Body of pancreas (tissue), 4 donors: ENCODE measurements at places on chromosomes 5 and 9. TPM values are rescaled to one million over a fixed set of nuclear protein-coding genes. Genes with fewer than 3 reads are reported as not detected.
A peak's percentile ranks its signal among the peaks of the same experiment; 100 is the strongest.

Gene INSYN2B
- total RNA-seq = not detected

DNA sequence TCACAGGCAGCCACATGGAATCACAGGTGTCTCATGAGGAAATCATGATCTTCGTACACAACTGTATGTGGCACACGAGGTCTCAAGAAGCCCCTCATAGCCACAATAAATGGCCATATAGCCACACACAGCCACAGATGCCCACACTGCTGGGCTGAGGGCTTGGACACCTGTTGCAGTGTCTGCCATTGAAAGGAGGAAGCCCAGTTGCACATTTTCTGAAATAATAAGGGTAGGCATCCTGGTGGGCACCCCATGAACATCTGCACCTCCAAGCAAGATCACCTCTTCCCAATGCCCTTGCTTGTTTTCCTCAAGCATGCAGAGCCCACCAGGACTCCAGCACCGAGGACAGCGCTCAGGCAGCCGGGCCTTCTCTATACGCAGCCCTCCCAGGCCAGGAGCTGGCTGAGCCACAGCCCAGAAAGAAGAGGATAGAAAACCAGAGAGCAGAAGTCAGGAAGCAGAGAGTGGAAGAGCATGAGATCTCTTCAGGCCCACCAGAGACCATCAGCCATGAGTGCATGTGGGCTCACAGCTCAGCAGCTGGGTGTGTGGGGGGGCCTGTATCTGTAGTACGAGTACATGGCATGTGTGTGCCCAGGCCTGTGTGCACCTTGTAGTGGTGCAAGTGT, 1.0 kb upstream of the ACSL6 start:
- peak; percentile 33 for DNase-seq

- no peak for DNase-seq
Measured at GRCh38 chr5:181204113-181204825, 727 bp downstream of the TRIM7 start.

DNA sequence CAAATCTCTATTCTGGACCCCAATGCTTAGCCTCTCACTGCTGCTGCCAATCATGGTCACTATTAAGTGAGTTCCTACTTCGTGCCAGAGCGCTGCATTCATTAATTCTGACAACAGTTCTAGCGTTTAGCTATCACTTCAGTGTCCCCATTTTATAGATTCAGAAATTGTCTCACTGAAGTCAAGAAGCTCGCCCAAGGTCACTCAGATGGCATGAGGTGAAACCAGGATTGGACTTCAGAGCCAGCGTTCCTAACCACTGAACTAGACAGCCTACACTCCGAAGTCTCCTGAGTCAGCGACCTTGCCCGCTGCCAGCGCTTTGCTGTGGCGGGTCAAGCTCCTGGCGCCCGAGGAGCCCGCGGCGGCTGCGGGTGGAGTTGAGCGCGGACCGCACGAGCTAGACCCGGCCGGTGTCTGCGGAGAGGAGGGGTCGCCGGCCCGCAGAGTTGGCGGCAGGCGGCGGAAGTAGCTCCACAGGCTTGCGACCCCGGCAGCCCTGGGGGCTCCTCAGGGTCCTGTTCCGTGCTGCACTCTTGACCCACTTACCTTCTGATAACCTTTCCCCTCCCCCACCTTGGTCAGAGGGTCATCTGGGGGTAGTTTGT, 2.1 kb upstream of the GABRB2 start:
- no peak for DNase-seq

Gene CDC25C
- total RNA-seq = not detected

Gene HTR4
- total RNA-seq = not detected

GRCh38 chr5:15007646-15008045, 136.1 kb upstream of the ANKH start:
- DNase-seq = no peak

Gene PCDHA12
- total RNA-seq = 3.9 TPM

DNA sequence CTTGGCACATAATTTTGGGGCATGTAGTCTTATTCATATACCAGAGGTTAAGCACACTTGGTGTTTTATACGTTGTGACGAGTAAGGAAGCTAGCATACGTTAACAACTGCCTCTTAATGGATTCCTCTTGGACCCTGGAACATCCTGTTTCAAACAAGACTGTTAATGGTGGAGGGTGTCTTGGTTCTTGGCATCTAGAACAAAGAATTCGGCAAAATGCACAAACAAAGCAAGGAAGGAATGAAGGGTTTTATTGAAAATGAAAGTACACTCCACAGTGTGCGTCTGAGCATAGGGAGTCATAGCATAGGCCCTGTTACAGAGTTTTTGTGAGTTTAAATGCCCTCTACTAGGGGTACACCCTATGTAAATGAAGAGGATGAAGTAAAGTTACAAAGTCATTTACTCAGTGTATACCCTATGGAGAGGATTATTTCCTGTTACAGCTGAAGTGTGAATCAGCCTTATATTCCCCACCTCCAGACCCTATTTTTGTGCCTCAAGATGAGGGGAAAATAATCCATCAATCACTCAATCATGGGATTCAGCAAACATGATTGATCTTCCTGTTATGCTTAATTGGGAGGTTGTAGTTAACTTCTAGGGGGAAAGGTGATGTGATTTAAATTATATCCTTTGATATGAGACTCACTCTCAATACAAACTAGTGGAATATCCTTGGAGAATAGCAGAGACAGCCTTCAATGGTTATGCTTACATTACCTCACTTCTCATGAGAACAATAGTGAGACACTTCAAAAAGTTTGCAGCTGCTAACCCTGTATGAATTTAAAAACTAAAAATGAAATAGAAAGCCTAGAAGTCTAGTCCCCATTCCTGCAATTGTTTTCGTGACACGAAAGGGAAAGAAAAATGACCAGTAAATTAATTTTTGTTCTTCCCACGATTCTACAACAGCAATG, 84.9 kb upstream of the MYO10 start:
- no peak for DNase-seq

Gene CDC20B
- not detected for total RNA-seq

Gene ERGIC1
- total RNA-seq = 46.5 TPM

GRCh38 chr5:175842951-175843793, 28.2 kb upstream of the CPLX2 start:
- DNase-seq = no peak

Gene ALDH1A1
- total RNA-seq = 87.7 TPM
